ENCODE measurements at places on chromosomes 7 and 10.

- DNase-seq, result no peak
These were observed 371.9 kb upstream of the ZMIZ1 start for GRCh38 chr10:78696791-78697395.

DNA sequence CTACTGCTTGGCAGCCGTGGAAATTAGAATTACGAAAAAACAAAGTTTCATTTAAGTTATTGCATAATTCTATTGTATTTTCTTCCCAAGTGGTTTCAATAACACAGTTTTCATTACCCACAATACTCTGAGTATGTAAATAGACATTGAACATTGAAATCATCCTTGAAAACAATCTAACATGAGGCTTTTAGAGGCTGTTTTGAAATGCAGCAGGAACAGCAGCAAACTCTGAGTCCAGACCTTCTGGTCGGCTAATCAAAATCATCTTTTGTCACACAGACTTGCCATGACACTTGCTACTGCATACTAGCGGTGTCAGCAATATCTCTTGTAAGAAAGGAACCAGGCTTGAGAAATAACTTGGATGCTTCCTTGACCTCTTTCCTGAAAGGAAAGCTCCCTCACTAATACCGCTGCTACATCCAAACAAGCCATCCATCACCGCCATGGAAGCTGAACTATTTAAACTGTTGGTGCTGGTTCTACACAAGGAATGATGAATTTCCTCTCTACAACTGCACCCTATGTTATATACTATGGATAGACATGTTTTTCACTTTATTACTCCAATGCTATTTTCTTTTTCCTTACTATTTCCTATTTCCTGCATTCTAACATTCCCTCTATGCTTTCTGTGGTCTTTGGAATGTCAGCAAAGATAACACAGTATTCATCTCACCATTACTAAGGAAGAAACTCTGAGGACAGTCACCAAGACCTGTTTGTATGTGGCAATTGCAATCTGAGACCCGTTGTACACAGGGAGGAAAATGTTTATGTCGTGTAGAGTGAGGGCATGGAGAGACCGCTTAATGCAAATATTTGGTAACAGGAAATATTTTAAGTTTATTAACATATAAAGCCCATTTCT, 130.8 kb downstream of the ITGA8 start:
- DNase-seq, result no peak

GRCh38 chr7:14418633-14419032, 429.2 kb upstream of the ETV1 start:
- no peak for DNase-seq

GRCh38 chr7:81439591-81439990, 330.3 kb downstream of the HGF start:
- DNase-seq, result no peak

GRCh38 chr7:128827971-128828711, 2.1 kb upstream of the FLNC start:
- DNase-seq, result no peak

- no peak for DNase-seq
These were observed 38.1 kb upstream of the HBP1 start for GRCh38 chr7:107130487-107131220.

GRCh38 chr10:116800286-116800929, 48.9 kb upstream of the ENO4 start:
- DNase-seq, result no peak

GRCh38 chr7:139811066-139811465, 18.0 kb upstream of the TBXAS1 start:
- DNase-seq, result no peak

GRCh38 chr10:78549140-78549935, 515.7 kb downstream of the RPS24 start:
- no peak for DNase-seq

DNA sequence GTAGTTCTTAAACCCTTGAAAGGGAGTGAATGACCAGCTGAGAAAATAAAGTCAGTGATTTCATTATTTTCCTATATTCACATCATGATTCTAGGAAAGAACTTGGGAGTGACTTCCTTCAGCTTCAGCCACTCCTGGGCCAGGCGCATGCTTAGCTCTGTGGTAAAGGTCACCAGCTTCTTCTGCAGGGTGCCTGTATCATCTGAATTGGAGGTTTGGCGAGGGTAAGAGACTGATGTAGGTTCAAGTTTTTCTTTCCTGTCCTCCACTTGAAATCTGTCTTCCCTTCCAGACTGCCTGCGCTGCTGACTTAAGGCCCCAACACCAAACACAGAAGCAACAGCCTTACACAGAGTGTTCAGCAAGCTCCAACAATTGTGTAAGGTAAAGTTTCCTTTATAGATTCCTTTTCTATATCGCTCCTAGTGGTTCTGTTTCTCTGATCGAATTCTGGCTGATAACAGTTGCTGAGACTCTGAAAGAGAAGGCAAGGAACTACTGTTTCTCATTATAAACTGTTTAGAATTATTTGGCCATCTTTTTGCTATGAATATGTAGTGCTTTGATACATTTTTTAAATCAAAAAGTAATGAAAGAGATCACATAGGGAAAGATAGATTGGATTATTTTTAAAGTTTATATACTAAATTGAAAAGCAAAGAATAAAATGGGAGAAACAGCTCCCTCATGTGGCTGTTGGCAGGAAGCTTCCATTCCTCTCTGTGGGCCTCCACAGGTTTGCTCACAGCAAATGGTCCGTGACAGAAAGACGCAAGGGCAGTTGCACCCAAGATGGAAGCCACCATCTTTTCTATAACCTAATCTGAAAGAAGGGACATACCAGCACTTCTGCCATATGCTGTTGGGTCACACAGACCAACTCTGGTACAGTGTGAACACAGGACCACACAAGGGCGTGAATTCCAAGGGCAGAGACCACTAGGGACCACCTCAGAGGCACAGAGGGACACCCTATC, 14.0 kb downstream of the GATAD1 start:
- DNase-seq, result peak; percentile 15

GRCh38 chr10:29451946-29452345, 163.1 kb downstream of the LYZL1 start:
- DNase-seq, result no peak

DNA sequence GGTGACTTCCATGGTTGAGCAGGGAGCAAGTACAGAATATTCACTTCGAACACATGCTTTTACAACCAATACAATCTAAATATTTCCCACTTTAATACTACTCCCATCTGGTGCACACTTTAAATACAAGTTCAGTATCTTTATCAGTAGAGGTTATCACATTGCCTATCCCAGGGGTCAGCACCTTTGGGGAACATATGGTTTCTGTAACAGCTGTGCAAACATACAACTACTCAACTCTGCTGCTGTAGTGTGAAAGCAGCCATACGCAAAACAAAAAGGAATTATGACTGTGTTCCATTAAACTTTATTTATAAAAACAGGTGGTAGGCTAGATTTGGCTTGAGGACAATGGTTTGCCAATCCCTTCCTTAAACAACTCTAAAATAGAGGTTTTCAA, 157.5 kb downstream of the XPNPEP1 start:
- no peak for DNase-seq

GRCh38 chr7:141679014-141679413, 23.0 kb downstream of the DENND11 start:
- DNase-seq, result no peak

DNA sequence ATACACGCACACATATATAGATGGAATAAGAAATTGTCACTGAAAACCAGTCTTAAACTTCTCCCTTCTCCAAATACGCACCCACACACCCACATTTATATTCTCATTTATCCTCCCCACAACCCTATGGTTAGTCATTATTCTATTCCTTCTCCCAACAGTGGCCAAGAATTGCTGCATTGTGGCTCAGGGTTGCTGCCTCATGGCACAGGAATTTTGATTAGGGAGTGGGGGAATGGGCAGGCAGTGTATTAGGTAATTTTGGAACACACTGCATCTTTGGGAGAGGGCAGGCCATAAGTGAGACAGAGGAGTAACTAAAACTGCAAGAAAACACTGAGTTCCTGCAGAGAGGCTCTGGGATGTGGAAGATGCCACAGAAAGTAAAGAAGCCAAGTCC, 35.7 kb downstream of the NAPEPLD start:
- no peak for DNase-seq

GRCh38 chr7:74452748-74453321, 871 bp upstream of the GTF2IRD1 start:
- DNase-seq, result no peak

- DNase-seq, result no peak
These were observed 83.0 kb upstream of the SEC61G start for GRCh38 chr7:54841772-54842697.

GRCh38 chr10:58210160-58210559, 57.5 kb downstream of the IPMK start:
- DNase-seq, result no peak

- peak; percentile 10 for DNase-seq
These were observed at the start of gene FAM237B for GRCh38 chr7:90320801-90321494. Gene FAM237B, minus strand, starts transcription at chr7:90321304. Its CDS starts 1,556 bp downstream, at chr7:90319748.

DNA sequence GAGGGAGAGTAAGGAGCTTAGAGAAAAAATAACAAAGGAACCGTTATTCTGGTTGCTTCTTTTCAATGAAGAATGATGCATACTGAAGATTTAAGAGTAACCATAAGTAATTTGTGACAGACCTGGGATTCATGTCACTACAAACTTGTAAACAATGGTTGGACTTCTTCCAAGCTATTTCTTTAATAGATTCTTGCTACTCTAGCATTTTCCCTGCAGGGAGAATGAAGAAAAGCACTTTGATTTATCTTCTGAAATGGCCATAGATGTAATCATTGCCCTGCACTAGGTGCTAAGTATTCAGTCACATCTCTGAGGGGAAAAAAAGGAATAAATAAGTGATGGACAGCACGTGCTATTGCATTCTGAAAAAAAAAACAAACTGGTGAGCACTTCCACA, 606.6 kb upstream of the LRRN3 start:
- no peak for DNase-seq

DNA sequence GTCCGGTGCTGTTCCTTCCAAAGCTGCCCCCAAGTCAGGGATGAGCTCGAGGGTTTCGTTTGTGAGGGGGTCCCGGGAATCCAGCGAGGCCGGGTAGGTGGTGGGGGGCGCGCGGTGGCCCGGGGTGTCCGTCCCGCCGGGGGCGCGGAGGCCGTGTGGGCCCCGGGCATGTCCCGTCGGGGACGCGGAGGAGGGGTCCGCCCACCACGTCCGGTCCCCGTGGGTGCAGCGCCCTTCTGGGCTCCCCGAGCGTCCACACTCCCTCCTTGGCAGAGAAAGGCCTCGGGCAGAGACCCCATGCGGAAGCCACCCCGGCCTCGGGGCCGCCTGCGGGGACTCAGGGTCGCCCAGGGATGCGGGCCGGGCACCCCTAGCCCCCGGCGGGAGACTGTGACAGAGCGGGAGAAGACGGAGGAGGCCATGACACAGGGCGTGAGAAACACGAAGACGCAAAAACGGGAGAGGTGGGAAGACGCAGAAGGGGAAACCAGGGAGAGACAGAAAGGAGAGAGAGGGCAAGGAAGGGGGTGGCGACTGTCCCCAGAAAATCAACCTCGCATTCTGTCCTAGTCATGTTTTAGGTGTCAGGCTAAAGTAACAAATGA, 640 bp upstream of the ZNF425 start:
- peak; percentile 47 for DNase-seq

- DNase-seq, result no peak
These were observed 285.2 kb downstream of the PTPRN2 start for GRCh38 chr7:158302274-158303070.

DNA sequence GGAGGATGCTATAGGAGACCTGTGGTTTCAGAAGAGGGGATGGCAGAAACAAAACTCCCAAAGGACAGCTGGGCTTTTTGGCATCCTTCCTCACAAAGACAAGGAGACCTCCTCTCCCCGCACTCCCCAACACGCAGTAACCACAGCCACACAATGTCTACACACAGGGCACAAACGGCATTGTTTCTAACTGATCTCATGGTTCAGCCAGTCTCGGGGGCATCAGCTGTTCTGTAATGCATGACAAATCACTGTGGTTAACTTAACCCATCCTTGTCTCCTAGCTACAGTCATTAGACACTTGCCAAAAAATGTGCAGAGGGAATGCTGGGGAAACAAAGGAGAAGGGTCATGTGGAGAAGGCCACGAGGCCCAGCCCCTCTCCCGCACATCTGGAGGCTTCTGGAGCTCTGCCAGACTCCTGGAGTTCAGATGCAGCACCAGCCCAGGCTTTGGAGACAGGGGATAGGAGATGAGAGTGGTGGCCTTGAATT, 7.6 kb upstream of the ADAMTS14 start:
- peak; percentile 88 for DNase-seq

- peak; percentile 46 for DNase-seq
These were observed 758.3 kb downstream of the KCNMA1 start for GRCh38 chr10:76879116-76879913.

Data from head of caudate nucleus (tissue), 42 donors.